ENCODE measurements at places on chromosomes 6 and 20.

DNA sequence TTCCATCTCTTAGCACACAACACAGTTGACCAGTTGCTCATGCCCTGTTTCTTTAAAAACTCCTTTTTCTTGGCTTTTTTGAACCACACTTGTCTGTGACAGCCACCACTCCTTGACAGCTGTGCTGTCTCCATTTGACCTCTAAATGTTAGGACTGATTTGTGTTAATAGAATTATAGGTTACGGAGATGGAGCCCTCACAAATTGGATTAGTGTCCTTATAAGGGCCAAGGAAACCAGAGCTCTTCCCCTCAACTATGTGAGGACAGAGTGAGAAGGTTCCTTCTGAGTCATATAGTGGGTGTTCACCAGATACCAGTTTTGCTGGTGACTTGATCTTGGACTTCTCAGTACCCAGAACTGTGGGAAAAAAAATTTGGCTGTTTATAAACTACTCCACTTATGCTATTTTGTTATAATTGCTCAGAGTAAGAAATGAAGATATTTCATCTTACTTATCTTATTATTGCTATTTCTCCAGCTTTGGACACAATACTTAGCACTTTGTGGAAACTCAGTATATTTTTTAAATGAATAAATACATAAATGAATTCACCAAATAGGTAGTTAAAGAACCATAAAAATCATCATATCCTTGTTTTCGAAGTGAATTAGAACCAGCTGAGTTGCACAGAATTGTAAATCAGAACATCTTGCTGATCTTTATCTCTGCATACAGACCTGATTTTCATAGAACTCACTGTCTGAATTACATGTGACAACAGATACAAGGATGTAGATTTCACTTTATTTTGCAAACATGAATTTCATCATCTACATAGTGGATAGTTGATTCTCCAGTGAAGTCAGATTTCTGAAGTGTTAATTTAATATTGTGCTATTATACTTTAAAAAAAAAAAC lies 598.5 kb upstream of the IRAK1BP1 start:
- DNase-seq: no peak

DNA sequence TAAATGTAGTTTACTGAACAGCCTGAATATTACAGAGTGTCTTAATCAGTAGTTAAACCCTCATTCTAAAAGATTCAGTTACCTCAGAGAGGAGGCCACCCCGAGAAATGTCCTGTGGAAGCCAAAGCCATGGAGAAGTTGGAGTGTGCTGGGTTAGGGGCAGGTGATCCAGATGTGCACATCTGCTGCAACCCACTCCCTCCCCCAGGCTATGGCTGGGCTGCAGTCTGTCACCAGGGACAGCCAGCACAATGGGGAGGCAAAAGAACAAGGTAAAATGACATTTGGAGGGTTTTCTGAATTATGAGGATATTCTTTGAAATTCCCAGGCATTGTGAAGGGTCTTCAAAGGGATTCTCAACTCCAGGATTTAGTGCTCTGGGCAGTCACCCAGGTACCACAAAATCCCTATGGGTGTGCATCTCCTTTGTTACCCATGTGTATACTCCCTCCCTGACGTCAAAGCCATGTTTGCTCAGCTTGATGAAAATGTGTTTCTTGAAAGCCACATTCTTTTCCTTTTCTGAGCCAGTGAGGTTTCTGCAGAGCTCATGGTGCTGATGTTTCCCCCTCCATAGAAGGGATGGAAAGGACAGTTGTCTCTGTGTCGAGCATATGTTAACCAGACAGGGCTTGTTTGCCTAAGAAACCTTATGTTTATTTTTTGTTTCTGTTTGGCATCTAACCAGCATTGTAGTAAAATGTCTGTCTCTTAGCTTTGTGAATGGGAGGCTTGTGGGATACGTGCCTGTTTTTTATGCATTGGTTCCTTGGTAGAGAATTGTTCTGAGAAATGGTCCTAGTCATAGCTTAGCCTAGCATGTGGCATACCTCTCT lies 212.3 kb upstream of the TBX18 start:
- no peak for DNase-seq

DNA sequence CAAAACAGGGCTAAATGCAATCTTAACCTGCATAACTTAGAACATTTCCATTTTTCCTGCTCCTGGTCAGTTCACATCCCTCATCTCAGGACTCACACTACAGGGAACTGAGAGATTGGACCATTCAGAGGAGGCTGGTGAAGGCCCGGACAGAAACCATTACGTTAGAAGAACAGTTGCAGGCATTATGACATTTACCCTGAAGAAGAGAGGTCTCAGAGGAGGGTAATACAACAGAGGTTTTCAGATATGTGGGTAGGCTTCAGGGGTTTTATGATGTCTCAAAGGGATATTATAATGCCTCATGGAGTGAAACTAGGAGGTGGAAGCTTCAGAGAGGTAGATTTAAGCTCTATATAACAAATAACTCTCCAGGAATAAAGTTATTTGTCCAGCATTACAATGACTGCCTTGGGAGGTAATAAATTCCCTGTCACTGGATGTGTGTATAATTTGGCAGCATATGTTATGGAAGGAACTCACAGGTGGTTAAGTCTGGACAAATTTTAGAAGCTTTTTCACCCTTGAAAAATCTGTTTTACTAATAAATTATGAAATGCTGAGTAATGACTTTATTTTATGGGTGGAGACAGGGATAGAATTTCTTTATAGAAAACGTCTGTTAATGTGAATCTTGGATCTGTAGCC lies 36.7 kb upstream of the RIPOR2 start:
- DNase-seq: no peak

DNA sequence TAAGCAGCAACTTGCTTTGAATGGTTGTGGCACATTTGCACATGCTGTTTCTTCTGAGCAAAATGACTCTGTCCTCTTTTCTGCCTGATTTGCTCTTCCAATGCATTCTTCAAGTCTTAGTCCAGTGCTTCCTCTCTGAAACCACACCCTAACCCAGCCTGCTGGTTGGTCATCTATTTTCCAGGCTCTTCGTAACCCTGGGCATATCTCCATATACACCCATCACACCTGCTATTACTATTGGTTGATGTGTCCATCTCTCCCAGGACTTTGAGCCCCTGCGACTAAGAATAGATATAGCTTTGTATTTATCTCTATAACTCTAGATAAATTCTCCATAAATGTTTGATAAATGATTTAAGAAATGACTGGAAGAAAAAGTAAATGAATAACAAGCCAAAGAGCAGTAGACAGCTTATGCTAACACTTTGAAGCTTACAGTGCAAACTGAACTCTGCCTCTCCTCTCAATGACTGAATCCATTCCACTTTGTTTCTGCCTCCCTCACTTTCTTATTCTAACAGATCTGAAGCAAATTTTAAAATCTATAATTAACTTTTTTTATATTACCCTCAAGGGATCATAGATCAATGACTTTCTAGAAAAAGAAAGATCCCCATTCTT lies 59.7 kb upstream of the NT5E start:
- DNase-seq: no peak

GRCh38 chr20:4563534-4563933 lies 158.2 kb upstream of the PRND start:
- DNase-seq: no peak

DNA sequence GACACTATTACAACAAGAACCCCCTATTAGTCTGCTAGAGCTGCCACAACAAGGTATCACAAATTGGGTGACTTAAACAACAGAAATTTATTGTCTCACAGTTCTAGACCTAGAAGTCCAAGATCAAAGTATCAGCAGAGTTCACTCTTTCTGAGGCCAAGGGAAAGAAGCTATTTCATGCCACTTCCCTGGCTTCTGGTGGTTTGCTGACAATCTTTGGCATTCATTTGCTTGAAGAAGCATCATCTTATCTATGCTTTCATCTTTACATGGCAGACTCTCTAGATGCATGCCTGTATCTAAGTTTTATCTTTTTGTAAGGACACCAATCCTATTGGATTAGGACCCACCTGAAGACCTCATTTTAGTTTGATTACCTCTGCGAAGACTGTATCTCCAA lies 296.8 kb upstream of the MARCKS start:
- DNase-seq: no peak

DNA sequence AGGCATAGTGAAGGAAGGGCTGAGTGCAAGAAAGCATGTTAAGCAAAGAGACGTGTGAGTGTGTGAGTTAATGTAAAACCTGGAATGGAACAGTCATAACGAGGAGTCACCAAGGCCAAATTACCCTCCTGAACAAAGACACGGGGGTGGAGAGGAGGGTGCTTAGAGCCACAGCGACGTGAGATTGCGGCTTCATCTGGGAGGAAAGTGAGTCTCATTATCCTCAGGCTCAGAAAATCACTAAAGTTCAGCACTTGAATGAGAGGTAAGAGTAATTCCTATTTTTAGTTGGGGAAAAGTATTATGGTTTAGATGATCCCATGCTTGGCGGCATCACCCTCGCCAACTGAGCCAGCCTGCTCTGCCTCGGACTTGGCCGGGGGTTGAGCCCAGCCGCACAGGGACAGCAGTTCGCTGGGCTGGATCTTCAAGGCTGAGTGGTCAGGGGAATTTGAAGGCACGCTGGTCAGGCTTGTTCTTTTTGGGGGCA lies 136.6 kb downstream of the DTNBP1 start:
- no peak for DNase-seq

- DNase-seq: no peak
Measured at GRCh38 chr20:4062721-4063606, 47.6 kb upstream of the RNF24 start.

GRCh38 chr20:35093267-35093884 lies 769 bp upstream of the TRPC4AP start:
- no peak for DNase-seq

DNA sequence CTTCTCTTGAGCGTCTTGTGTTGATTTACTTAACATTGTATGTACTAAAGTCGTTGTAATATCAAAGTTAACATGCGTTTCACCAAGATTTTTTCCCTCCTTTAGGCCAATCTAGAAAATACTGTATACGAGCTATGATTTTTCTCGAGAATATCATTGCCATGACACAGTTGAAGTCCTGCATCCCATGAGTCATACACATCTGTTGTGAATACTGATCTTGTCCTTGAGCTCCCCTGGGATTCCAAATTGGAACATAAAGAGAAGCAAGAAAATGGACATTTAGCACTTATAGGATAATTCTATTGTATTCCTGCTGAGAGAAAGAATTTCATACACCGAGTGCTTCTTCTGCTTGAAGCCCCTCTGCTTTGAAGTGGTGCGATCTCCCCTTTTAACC lies 109.6 kb downstream of the SLC35B3 start:
- no peak for DNase-seq

- DNase-seq: no peak
Measured at GRCh38 chr20:32837157-32837556, 17.4 kb downstream of the MAPRE1 start.

DNA sequence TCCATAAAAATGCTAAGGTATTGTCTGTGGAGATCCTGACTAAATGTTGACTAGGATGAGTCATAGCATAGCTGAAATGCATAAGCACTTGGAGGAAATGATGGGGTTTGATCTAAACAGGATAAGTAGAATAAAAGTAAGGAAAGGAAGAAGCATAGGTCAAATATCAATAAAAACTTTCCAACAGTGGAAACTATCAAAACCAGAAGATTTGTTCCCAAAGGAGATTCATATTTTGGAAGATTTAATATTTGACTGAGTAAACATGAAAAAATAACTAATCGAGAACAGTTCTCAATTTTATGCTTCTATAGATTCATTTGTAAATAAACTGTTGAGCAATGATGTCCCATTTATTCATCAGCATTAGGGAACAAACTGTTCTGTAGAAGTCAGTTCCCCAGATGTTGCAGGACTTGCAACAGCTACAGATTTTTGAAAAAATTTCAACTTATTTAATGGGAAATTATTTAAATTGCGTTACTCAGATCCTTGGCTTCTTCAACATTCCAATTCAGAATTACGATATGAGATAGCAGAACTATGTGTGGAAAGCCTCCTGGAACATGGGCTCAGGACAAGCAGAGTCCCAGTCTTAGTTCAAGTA lies 133.7 kb upstream of the TBX18 start:
- DNase-seq: no peak

GRCh38 chr6:14786455-14786854 lies 459.4 kb upstream of the JARID2 start:
- DNase-seq: no peak

DNA sequence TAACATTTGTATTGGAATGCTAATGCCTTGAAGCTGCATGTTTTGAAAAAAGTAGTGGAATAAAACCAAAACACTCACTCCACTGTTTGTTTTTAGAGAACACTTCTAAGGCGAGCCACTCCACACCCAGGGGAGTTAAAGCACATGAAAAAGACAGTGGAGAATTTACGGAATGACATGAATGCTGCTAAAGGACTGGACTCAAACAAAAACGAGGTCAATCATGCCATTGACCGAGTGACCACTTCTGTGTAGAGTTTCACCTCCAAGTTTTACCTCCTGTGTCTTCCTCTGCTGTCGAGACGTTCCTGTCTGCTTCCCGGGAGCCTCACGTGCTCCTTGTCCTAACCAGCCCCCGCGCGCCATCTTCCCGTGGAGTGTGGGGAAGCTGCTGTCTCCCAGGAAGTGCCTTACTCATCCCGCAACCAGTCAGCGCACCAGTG lies 127.8 kb downstream of the LRRC1 start:
- no peak for DNase-seq

DNA sequence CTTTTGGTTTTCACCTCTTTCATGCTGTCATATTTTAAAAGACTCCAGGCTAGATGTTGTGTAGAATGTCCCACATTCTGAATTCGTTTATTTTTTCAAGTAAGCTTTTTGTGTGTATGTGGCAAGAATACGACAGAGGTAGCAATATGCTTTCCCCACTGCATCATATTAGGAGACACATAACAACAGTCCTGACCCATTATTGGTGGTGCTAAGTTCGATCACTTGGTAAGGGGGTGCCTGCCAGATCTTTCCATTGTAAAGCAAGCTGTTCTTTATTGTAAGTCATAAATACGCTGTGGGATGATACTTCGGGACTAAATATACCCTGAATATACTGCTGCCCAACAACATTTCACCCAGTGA lies 588 bp upstream of the NCOA3 start:
- no peak for DNase-seq

DNA sequence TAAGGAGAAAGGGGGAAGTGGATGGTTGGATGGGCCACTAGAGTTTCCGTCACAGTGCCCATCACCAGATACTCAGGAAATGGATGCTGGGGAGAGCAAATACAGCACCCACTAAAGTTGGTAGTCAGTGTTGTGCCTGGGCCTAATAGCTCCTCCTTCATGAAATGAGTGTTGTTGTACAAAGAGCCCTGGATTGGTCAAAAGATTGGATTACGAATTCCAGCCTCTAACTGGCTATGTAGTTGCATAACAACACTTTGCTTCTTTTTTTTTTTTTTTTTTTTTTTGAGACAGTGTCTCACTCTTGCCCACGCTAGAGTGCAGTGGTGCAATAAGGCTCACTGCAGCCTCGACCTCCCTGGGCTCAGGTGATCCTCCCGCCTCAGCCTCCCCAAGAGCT lies 27.4 kb downstream of the KCNG1 start:
- DNase-seq: no peak

GRCh38 chr6:159646733-159647132 lies 46.3 kb downstream of the SOD2 start:
- no peak for DNase-seq

GRCh38 chr6:118589649-118590365 lies 41.7 kb downstream of the PLN start:
- DNase-seq: no peak

Data from hematopoietic multipotent progenitor cell treated with erythropoietin and hydrocortisone succinate and interleukin-3 and kit ligand, for 15 days (in vitro differentiated cells).